ENCODE measurements at places on chromosomes 12 and 14.

- DNase-seq = no peak
These were observed 44.6 kb upstream of the KRAS start for GRCh38 chr12:25295361-25295760.

DNA sequence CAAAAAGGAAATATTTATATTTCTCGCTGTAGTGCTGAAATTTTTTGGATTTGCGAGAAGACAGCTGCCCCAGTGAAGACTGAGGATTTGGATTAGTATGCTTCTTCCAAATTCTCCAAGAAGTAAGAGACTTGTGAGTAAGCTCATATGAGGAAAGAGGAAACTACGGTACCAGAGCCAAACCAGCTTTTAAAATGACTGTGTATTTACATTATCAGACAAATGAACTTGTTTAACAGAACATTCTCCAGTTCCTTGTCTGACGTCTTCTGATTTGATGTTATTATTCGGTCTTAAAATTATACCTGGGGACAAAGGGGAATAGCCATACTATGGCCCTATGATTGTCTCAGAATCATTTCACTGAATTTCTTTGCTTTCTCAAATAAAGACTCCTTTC is 8.0 kb downstream of the CLEC12B start:
- DNase-seq = no peak

GRCh38 chr12:55847603-55848291 is 5.0 kb upstream of the MMP19 start:
- DNase-seq = peak; percentile 60

DNA sequence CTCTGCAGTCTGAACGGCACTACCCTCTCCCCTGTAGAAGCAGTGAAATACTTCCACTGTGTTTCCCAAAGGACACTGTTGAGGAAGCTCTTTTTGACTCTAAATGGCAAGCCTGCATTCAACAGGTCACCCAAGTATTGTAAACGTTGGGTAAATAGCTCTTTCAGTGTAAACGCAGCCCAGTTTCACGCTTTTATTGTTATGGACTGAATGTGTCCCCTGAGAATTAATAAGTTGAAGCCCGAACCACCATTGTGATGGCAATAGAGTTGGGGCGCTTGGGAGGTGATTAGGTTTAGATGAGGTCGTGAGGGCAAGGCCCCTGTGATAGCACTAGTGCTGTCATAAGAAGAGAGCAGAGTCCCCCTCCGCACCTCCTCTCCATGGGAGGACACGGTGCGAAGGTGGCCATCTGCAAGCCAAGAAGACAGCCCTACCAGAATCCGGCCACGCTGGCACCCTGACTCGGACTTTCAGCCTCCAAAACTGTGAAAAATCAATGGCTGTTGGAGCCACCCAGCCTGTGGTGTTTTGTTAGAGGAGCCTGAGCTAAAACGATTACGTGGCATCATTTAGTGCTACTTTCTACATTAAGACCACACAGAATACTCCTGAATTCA is 1.1 kb downstream of the SERPINA10 start:
- DNase-seq = no peak

- no peak for DNase-seq
These were observed 158.6 kb upstream of the CCND2 start for GRCh38 chr12:4114986-4115385.

GRCh38 chr12:109958374-109958773 is 37.8 kb downstream of the GIT2 start:
- no peak for DNase-seq

DNA sequence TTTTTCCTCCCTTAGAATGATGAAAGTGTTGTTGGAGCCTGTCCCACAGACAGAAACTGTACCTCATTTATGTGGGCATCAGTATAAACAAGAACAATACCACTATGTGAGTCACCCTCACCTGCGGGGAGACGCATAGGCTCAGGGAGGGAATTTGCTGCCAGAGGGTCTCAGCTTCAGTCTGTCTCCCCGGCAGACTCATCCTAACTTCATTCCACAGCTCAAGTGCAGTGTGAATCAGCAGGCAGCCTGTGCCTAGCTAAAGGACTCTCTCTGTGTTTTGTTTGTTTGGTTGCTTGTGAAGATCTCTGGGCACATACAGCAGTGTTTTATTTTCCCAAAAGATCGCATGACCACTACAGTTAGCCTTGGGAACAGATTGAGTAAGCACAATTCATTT is 98.9 kb downstream of the PRKCH start:
- DNase-seq = no peak

DNA sequence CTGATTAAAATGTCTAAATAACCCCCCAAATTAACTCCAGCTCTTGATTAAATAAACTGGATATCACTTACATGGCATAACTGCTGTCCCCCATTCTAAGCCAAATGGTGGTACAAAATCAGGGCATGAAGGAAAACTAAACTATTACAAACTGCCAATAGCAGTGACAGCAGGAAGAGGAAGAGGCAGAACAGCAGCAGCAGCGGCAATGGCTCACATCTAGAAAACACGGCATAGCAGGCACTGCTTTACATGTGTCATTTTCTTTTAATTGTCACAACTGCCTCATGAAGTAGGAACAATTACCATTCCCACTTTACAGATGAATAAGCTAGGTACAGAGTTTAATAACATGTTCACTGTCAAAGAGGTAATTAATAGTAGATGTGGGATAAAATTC is 92.0 kb downstream of the EPS8 start:
- DNase-seq = no peak

DNA sequence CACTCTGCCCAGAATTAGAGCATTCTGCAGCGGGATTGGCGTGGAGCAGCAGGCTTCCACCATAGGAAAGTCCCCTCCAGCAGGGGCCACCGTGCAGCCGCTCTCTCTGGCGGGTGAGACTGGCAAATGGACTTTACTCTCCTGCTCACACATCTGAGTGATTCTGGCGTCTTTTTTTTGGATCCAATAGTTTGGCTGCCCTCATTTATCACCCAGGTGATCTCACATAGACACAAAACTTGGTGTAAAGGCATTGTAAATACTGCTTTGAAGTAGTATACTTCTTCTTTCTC is 130.3 kb downstream of the TGFB3 start:
- no peak for DNase-seq

DNA sequence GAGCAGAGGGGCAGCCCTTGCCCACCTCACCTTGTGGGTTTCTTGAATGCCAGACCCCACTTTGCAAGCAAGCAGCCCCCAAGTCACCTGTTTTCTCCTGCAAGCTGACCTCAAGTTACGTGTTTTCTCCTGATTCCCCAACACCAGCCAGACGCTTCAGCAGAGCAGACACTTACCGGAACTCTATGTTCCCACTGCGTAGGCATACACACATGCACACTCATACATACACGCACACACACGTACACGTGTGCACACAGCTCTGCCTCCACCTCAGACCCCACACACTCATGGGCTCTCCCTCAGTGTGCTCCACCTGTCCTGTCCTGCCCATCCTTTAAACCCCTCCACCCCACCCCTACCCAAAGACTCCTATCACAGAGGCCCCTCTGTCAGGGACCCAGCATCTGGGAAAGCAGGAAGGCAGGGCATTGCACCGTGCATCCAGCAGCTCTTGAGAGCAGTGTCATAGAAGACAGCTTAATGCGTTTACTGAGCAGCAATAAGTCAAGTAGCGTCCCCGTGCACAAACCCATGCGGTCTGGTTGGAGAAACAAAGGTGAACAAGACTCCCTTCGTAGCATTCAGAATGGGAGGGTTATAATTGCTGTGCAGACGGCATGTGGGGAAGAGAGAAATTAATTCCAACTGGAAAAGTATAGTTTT is 44.4 kb downstream of the TMEM63C start:
- no peak for DNase-seq

- no peak for DNase-seq
These were observed at the start of gene HVCN1 for GRCh38 chr12:110688446-110689280. Gene HVCN1, minus strand, starts transcription at chr12:110689115. Its CDS starts 5,870 bp downstream, at chr12:110683245.

DNA sequence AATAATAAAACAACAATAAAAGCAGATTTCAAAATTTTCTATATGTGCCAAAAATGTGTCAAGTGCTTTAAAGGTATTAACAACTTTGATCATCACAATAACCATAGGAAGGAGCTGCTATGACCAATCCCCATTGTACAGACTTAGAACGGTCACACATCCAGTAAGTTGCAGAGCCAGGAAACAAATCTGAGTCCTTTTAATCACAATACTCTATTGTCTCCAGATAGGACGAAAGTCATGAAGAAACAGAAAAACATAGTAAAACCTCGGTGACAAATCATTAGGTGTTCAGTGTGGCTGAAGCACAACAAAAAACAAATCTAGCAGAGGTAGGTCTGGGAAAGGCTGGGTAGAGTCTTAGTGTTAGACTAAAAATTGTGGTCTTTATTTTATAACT is 178.8 kb downstream of the GRIP1 start:
- DNase-seq = no peak

DNA sequence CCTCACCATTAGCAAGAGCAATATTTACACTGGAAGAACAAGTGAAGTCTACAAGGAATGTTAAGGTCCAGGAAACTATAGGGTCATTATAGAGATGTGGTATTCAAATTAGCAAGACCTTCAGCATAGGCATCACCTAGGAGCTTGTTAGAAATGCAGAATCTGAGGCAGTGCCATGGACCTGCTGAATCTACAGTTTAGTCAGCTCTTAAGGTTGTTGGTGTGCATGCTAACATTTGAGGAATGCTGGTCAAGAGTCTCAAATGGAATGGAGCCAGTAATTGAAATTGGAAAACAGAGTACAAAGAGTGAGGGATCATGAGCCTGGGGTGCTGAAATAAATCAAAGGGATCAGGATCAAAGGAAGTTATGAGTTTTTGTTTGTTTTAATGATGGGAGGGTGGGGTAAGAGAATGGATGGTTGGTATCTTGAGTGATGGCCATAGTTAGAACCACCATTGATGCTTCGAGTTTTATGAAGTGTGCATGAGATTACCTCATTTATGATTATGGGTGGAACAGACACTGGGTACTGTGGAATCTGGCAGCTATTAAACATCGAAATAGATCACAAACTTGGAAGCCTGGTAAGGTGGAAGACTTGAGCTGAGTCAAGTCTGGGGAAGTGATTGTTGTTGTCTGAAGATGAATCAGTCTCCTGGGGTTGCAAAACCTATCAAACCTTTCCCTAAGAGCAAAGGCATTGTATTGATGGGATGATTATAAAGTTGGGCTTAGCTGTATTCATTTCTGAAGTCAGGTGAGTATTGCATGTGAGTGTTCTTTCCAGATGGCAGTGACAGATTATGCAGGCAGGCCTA is 323.3 kb upstream of the E2F7 start:
- no peak for DNase-seq

GRCh38 chr12:87305481-87305880 is 723.7 kb downstream of the C12orf50 start:
- no peak for DNase-seq

DNA sequence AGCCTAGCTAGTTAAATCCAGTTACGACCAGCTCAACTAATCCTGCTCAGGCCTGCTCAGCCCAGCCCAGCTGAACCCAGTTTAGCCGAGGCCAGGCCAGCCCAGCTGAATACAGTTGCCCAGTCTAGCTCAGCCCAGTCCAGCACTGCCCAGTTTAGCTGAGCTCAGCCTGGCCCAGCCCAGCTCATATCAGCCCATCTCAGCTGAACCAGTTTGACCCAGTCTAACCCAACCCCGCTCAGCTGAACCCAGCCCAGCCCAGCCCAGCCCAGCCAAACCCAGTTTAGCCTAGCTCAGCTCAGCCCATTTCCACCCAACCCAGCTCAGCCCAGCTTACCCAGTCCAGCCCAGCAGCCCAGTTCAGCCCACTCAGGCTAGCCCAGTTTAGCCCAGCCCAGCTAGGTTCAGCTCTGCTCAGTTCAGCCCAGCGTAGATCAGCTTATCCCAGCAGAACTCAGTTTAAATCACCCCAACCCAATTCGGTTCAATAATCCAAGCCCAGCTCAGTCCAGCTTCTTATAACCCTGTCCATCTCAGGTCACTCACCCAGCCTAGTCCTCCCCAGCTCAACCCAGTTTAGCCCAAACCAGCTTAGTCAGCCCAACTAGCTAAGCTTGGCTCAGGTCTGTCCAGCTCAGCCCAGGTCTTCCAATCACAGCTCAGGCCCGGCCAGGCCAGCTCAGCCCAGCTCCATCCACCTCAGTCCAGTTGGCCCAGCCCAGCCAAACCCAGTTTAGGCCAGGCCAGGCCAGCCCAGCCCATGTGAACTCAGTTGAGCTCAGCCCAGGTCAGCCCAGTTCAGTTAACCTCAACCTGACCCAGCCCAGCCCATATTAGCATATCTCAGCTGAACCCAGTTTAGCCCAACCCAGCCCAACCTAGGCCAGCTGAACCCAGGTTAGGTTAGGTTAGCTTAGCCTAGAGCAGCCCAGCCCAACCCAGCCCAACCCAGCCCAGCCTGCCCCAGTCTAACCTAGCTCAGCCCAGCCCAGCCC is 76.7 kb downstream of the TMEM121 start:
- no peak for DNase-seq

DNA sequence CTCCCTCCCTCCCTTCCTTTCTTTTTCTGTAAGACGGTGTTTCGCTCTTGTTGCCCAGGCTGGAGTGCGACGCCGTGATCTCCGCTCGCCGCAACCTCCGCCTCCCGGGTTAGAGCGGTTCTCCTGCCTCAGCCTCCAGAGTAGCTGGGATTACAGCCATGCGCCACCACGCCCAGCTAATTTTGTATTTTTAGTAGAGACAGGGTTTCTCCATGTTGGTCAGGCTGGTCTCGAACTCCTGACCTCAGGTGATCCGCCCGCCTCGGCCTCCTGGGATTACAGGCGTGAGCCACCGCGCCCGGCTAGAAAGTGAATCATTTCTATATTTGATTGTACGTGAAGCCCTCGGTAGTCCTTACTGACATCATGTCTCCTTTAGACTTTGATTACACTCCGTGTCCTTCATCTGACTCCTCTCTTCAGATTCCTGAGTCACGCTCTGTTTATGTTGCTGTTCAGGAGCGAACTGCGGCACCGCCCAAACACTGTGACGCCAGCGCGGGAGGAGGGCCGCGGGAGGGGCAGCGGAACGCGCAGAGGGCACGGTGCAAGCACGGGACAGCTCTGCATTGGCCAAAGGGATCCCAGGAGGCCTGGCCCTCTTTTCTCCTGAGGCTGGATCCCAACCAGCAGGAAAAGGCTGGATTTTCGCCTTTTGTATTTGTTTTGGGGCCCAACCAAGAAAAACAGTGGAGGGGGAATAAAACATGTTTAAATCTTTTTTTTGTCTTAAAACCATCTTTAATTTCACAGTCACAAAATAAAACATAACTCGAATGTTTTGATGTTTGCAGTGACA is 538 bp upstream of the GABARAPL1 start:
- peak; percentile 96 for DNase-seq

- no peak for DNase-seq
These were observed 85.6 kb upstream of the DIO3 start for GRCh38 chr14:101475456-101476257.

GRCh38 chr12:15689751-15690191 is 99.4 kb downstream of the EPS8 start:
- no peak for DNase-seq

GRCh38 chr14:89767861-89768268 is 186.7 kb downstream of the EFCAB11 start:
- peak; percentile 41 for DNase-seq

GRCh38 chr12:57127726-57128518 is at the start of gene LRP1:
Gene LRP1, plus strand, starts transcription at chr12:57128483. Its CDS starts 482 bp downstream, at chr12:57128965.
- DNase-seq = peak; percentile 83

GRCh38 chr12:131986910-131987309 is 37.2 kb downstream of the EP400 start:
- DNase-seq = no peak

Data from SW 1271 (cell line).